ENCODE measurements at places on chromosomes 6 and 20.
A peak's percentile ranks its signal among the peaks of the same experiment; 100 is the strongest.

- no peak overlapping the region for H3K27ac ChIP-seq
- H3K4me1 ChIP-seq: peaks cover 2% of the 10 kb centered on the region
- peaks cover 1% of the 10 kb centered on the region for H3K27me3 ChIP-seq
- DNase-seq: peak; percentile 9
Observed at GRCh38 chr20:61930776-61931475, 134.8 kb downstream of the TAF4 start.

- peaks cover 39% of the 10 kb centered on the region for H3K27me3 ChIP-seq
- peaks cover 13% of the 10 kb centered on the region for H3K4me1 ChIP-seq
- H3K36me3 ChIP-seq: no peaks in the 10 kb centered on the region
- no peak overlapping the region for H3K4me3 ChIP-seq
- no peak overlapping the region for H3K27ac ChIP-seq
Observed at GRCh38 chr6:30149234-30149633, 11.8 kb downstream of the TRIM10 start.

GRCh38 chr6:41712651-41713103 is 22.7 kb downstream of the TFEB start:
- DNase-seq: no peak
- H3K27me3 ChIP-seq: peaks cover 1% of the 10 kb centered on the region
- H3K4me3 ChIP-seq: no peak overlapping the region
- H3K4me1 ChIP-seq: peaks cover 41% of the 10 kb centered on the region
- H3K36me3 ChIP-seq: peaks cover 6% of the 10 kb centered on the region
- H3K27ac ChIP-seq: no peak overlapping the region

DNA sequence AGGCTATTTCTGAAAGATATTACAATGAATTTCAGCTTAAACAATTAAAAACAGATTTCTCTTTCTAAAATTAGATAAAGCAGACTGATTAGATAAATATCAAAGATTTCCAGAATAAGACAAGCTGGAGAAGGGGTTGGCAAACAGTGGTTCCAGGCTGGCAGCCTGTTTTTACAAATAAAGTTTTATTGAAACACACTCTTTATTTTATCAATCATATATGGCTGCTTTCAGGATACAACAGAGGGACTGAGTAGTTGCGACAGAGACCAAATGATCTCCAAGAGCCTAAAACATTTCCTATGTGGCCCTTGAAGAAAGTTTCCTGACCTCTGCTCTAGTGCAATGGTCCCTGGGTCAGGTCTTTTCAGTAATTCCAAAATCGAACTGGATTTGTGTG is 65.6 kb upstream of the IYD start:
- DNase-seq: no peak
- H3K27ac ChIP-seq: no peak overlapping the region
- peaks cover 9% of the 10 kb centered on the region for H3K27me3 ChIP-seq

DNA sequence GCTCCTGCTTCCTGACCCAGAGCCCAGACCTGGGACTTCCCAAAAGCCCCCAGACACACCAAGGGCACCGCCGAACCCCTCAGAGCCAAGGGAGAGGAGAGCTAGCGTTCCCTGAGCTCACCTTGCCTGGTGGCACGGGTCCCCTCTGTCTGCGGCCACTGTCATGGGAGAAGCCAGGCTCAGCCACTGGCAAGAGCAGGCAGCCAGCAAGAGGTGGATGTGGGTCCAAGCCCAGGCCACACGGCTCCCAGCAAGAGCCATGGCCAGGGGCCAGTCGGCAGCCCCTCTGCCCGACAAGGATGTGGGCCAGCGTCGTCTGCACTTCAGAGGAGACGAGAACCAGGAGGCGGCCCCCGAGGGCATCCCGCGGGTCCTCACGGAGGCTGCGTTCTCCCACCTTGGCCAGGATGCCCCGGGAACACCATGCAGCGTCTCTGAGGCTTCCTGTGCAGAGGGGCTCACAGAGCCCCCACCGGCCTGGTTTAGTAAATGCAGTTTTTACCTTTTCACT is 2.2 kb upstream of the PPDPF start:
- peaks cover 15% of the 10 kb centered on the region for H3K27me3 ChIP-seq
- no peak overlapping the region for H3K4me3 ChIP-seq
- no peak overlapping the region for H3K27ac ChIP-seq
- DNase-seq: no peak

GRCh38 chr6:1500913-1501312 is 108.8 kb upstream of the FOXC1 start:
- no peak overlapping the region for H3K27ac ChIP-seq
- no peak overlapping the region for H3K4me3 ChIP-seq

GRCh38 chr6:136324686-136325380 is 35.2 kb upstream of the BCLAF1 start:
- no peak for DNase-seq
- no peaks in the 10 kb centered on the region for H3K4me1 ChIP-seq
- H3K36me3 ChIP-seq: no peaks in the 10 kb centered on the region
- H3K27me3 ChIP-seq: peaks cover 9% of the 10 kb centered on the region

DNA sequence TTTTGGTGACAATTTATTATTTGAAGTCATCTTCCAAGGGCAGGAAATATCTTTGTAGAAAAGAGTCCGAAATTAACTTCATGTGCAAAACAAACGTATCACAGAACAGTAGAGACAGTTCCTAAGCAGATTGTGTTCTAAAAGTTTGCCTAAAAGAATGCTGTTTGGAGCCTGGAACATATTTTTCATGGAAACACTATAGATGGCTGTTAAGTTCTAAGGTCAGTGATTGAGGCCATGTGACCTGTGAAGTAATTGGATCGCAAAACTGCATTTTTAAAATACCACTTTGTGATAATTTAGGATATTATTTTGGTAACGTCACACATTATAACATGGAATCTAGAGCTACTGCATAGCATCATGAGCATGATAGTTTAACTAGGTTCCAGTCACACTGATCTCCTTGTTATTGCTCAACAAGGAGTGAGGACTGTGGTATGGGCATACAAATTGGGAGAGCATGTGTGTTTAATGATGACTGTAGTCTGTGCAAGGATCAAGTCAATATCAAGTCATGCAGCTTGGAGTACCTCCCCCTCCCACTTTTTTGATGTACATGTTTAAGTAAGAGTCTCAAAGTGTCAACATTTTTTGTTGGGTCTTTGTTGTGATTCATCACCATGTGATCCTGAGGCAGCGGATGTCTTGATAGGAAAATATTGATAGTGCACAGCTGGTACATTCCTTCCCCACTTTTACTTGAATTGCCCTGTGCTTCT is 609.3 kb upstream of the CITED2 start:
- no peak overlapping the region for H3K4me3 ChIP-seq
- peaks cover 5% of the 10 kb centered on the region for H3K27me3 ChIP-seq
- no peaks in the 10 kb centered on the region for H3K36me3 ChIP-seq
- no peak for DNase-seq
- H3K27ac ChIP-seq: no peak overlapping the region

- H3K36me3 ChIP-seq: no peaks in the 10 kb centered on the region
- DNase-seq: no peak
- H3K4me1 ChIP-seq: peaks cover 7% of the 10 kb centered on the region
- H3K4me3 ChIP-seq: no peak overlapping the region
- no peak overlapping the region for H3K27ac ChIP-seq
Observed at GRCh38 chr6:93423542-93423941, 4.2 kb upstream of the EPHA7 start.

DNA sequence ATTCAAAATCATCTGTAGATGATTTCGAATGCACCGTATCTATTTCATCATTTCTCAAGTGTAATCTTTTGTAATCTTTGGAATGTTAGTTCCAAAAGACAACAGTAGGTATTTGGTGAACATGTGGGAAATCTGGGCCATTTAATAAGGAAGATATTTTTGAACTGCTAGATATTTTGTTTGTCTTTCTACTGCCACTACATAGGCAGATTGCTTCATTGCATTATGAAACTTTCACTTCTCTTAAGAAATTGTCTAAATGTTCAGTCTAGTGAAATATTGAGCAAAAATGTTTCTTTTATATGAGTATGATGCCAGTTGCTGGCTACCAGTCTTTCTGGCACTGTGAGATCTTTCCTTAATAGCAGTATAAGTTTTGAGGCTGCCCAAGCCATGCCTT is 527.8 kb upstream of the RNF217 start:
- H3K4me3 ChIP-seq: no peak overlapping the region
- no peaks in the 10 kb centered on the region for H3K27me3 ChIP-seq
- H3K36me3 ChIP-seq: no peaks in the 10 kb centered on the region

DNA sequence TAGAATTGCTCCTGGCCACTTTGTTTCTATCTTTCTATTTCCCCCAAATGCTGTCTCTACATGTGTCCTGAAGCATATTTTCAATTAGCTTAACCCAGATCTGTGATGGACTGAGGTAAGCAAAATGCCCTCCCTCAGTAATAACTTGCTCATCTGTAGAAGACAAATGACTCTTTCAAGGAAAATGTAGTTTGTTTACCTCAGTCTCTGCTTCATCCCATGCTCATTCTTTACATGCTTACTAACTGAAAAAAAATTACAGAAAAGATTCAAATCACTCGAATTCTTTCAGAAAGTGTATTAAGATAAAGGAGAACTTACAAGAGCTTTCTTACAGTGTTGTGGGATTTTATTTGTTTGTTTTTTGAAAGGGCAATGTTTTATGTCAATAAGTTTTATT is 531.1 kb downstream of the LMBRD1 start:
- DNase-seq: no peak
- no peak overlapping the region for H3K27ac ChIP-seq
- H3K27me3 ChIP-seq: no peaks in the 10 kb centered on the region
- no peaks in the 10 kb centered on the region for H3K4me1 ChIP-seq

GRCh38 chr6:8017276-8017701 is 46.9 kb downstream of the BLOC1S5 start:
- H3K4me3 ChIP-seq: no peak overlapping the region
- DNase-seq: no peak
- no peak overlapping the region for H3K27ac ChIP-seq
- no peaks in the 10 kb centered on the region for H3K4me1 ChIP-seq
- no peaks in the 10 kb centered on the region for H3K27me3 ChIP-seq

GRCh38 chr20:17504898-17505635 is 26.1 kb downstream of the BFSP1 start:
- H3K4me3 ChIP-seq: peak overlapping the region; percentile 86
- H3K27me3 ChIP-seq: peaks cover 21% of the 10 kb centered on the region
- peak overlapping the region; percentile 83 for H3K27ac ChIP-seq
- H3K4me1 ChIP-seq: peaks cover 32% of the 10 kb centered on the region
- H3K36me3 ChIP-seq: no peaks in the 10 kb centered on the region

- DNase-seq: no peak
- peaks cover 46% of the 10 kb centered on the region for H3K4me1 ChIP-seq
- H3K27me3 ChIP-seq: peaks cover 13% of the 10 kb centered on the region
- peak overlapping the region; percentile 70 for H3K27ac ChIP-seq
- no peaks in the 10 kb centered on the region for H3K36me3 ChIP-seq
Observed at GRCh38 chr20:46000262-46000996, 8.3 kb upstream of the MMP9 start.

DNA sequence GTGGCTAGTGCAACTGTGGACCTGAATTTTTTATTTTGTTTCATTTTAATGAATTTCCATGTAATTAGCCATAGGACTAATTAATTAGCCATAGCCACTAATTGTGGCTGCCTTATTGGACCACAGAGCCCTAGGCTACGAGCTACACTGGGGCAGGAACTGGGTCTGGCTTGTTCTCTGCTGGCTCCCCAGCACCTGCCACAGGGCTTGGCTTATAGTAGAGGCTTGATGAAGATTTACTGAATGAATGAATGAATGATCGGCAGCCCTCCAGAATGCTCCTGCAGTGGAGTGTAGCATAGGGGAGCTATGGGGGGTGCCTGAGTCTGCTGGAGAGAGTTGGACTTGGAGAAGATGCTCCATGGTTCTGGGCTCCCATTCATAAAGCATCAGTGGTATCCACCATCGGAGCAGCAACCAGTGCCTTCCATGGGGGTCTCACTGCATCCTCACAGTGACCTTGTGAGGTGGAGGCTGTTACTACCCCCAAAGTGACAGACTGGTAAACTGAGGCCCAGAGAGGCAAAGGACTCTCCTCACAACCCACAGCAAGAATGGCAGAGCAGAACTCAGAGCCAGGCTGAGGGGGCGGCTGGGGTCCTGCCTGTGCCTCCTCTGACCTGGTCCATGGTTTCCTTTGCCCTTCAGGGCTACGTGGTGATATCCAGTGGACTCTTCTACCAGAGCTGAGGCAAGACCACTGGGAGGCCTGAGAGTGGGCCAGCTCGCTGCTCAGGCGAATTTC is 8.6 kb upstream of the BPIFB6 start:
- H3K27me3 ChIP-seq: no peaks in the 10 kb centered on the region
- no peaks in the 10 kb centered on the region for H3K36me3 ChIP-seq
- H3K4me1 ChIP-seq: no peaks in the 10 kb centered on the region
- no peak for DNase-seq

GRCh38 chr20:35842361-35842760 is 70.5 kb downstream of the PHF20 start:
- no peaks in the 10 kb centered on the region for H3K27me3 ChIP-seq
- H3K4me3 ChIP-seq: no peak overlapping the region

- peaks cover 37% of the 10 kb centered on the region for H3K27me3 ChIP-seq
- peaks cover 4% of the 10 kb centered on the region for H3K4me1 ChIP-seq
- H3K27ac ChIP-seq: peak overlapping the region; percentile 22
- no peak for DNase-seq
- no peak overlapping the region for H3K4me3 ChIP-seq
Observed at GRCh38 chr20:25064561-25065071, 6.7 kb upstream of the ACSS1 start.

DNA sequence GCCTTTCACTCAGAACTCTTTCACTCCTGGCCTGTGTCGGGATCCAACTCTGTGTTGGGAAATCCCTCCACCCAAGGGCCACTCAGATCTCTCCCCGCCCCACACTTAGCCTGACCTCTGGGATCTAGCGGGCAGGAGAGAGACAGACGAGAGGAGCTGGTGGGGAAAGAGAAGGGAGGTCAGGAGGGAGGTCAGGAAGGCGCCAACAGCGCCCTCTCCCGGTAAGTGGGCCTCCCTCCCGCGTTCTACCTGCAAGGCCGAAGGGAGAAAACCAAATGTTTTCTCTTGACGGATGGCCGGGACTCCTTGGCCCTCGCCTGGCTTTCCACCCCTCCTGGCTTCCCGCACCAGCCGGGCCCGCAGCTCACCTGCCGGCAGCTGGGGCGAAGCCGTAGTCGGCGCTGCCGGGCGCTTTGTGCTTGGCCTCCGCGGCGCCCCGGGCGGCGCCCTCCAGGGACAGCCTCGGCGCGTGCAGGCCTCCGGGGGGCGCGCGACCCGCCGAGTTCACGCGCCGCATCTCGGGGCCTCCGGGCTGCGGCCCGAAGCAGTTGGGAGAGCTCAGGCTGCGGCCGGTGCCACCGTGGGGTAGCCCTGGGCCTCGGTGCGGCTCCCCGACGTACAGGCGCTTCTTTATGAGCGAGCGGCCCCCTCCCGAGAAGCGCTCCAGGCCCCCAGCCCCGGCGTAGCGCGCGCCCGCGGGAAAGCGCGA is 38.2 kb downstream of the C6orf132 start:
- H3K4me1 ChIP-seq: peaks cover 19% of the 10 kb centered on the region
- H3K27ac ChIP-seq: peak overlapping the region; percentile 74
- H3K4me3 ChIP-seq: peak overlapping the region; percentile 81
- H3K36me3 ChIP-seq: no peaks in the 10 kb centered on the region

DNA sequence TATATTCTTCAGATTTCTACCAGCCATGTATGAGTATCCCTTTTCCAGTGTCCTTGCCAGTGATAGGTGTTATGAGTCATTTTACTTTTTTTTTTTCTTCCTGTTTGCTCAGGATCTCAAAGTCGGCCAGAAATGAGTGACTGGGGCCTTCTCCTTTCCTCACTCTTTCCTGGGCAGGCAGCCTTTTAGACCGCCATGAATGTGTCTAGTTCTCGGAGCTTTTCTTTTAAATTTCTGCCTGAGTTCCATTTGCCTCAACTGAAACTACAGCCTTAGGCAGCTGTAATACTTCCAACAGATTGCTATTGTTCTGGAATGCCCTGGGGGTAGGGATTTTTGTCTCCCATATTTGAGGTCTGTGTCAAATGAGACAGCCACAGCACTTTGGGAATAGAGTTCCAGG is 83.7 kb downstream of the STXBP5 start:
- no peak overlapping the region for H3K4me3 ChIP-seq
- no peaks in the 10 kb centered on the region for H3K27me3 ChIP-seq
- H3K4me1 ChIP-seq: peaks cover 13% of the 10 kb centered on the region
